ENCODE measurements at places on chromosomes 1 and 21. TPM values are rescaled to one million over a fixed set of nuclear protein-coding genes. Genes with fewer than 3 reads are reported as not detected.

LCE1C gene
- total RNA-seq: not detected

DNA sequence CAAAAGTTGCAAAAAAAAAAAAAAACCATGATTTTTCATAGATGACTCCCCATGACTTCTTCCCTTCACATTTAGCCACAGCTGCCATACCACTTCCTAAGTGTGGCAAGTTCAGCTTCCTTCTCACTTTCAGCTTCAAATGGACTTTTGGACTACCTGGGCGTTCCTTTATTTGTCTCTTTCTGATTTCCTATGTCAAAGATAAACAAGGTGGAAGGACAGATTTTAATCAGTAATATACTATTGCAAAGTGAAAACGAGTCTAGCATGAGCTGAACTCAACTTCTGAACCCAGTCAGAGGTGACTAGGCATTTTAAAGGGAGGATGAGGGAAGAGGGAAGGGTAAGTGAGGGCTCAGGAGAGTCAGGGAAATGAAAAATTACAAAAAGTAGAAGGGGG is 14.4 kb upstream of the SCCPDH start:
- DNase-seq: no peak

- DNase-seq: no peak
Measured at GRCh38 chr21:46393451-46393940, 65.2 kb upstream of the DIP2A start.

- DNase-seq: no peak
Measured at GRCh38 chr1:52249831-52250230, 107.9 kb downstream of the ZFYVE9 start.

DNA sequence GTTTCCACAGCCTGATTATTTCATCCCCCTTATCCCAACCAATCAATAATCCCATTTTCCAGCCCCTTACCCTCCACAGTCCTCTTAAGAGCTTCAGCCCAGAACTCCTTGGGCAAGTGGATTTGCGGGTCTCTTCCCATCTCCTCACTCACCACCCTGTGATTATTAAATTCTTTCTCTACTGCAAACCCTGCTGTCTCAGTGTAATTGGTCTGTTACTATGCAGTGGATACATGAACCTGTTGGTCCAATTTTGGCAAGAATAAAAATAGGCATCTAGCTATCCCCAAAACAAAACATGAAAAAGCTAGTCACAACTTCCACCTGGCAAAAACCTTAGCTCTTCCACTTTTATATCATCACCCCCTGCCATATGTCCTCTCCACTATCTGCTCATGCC is 36.2 kb upstream of the TNFSF4 start:
- no peak for DNase-seq

DNA sequence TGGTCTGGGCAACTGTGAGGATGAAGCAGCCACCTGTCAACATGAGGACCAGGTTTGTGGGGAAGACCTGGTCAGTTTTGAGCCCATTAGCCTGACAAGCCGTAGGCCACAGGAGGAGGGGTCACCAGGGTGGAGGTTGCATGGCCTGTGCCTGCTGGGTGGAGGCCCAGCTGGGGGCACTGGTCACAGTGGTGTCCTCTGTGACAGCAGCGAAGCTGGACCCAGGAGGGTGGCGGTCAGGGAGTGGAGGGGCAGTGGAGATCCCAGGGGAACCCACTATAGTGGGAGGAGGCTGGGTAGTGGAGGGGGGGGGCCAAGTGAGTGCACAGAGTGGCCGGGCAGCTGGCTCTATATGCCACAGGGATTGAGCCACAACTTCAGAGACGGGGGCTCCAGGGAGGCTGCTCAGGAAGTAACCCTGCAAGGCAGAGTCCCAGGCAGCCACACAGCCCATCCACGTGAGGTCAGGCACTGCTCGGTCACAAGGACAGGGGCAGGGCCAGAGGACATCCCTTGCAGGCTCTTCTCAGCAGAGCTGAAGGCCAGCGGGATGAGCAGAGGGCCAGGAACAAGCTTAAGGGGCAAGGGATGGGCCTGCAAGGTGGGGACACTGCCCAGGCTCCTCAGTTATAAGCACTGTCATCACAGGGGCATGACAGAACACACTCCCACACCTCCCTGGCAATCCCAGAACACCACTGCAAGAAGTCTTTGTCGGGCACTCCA is 2.3 kb upstream of the C1orf35 start:
- no peak for DNase-seq

All from osteocyte (in vitro differentiated cells).